Activated CD8-positive, alpha-beta memory T cell treated with anti-CD3 and anti-CD28 coated beads, Interleukin-2, amount 10 ng/mL, durations not matched to agents 7 days and 5 days (primary cell): ENCODE measurements at places on chromosomes 2 and 18. TPM values are rescaled to one million over a fixed set of nuclear protein-coding genes. Genes with fewer than 3 reads are reported as not detected.
A peak's percentile ranks its signal among the peaks of the same experiment; 100 is the strongest.

GRCh38 chr2:54377901-54378493 is 78.1 kb upstream of the SPTBN1 start:
- H3K27me3 ChIP-seq: peaks cover 14% of the 10 kb centered on the region
- no peaks in the 10 kb centered on the region for H3K4me1 ChIP-seq
- no peaks in the 10 kb centered on the region for H3K36me3 ChIP-seq
- no peak overlapping the region for H3K27ac ChIP-seq

CCNT2 gene
- 48.8 TPM for total RNA-seq

- H3K27ac ChIP-seq: no peak overlapping the region
- H3K4me1 ChIP-seq: no peaks in the 10 kb centered on the region
- H3K4me3 ChIP-seq: no peak overlapping the region
- DNase-seq: no peak
- no peaks in the 10 kb centered on the region for H3K36me3 ChIP-seq
- no peaks in the 10 kb centered on the region for H3K27me3 ChIP-seq
Measured at GRCh38 chr18:26909599-26910290, 44.2 kb upstream of the AQP4 start.

MAB21L4 gene
- not detected for total RNA-seq

XPO1 gene
- total RNA-seq: 203 TPM

- peak; percentile 37 for DNase-seq
- no peaks in the 10 kb centered on the region for H3K27me3 ChIP-seq
- no peak overlapping the region for H3K4me3 ChIP-seq
- no peak overlapping the region for H3K27ac ChIP-seq
Measured at GRCh38 chr2:240482141-240482540, 46.7 kb downstream of the GPC1 start.

DNA sequence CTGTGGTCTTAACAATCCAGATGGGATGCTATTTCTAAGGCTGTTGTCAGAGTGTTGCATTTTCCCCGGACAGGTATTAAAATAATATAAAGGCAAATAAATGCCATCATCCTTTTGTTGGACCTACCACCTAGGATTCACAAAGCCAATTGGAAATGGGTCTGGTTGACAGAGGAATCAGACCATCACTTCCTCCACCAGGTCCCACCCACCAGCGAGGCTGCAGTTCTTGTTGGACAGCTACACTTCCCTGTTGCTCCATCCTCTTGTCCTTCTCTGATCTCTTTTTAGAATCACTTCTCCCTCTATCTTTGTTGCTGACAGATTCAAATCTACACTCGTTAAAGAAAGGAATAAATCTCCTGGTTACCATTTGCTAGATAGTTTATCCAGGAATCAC is 1.1 kb downstream of the TMEM169 start:
- peak overlapping the region; percentile 87 for H3K4me3 ChIP-seq
- H3K27ac ChIP-seq: peak overlapping the region; percentile 58
- H3K36me3 ChIP-seq: peaks cover 8% of the 10 kb centered on the region

DNA sequence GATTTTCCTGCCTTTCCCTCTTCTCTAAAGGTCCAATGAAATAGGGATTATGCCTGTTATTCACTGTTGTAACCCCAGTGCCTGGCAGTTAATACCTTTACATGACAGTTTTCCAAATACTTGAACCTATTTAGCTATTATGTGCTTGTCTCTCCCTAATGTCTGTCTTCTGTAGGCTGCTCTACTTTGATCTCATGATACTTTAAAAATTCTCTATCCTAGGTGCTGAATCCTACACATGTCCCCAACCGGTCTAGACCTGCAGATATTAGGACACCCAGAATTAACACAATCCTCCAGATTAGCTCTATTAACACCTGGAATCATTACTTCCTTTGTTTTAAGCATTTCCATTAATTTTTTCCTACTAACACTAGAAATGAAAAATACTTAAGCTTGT is 7.3 kb downstream of the CEBPZ start:
- H3K27ac ChIP-seq: no peak overlapping the region
- no peak for DNase-seq
- peaks cover 59% of the 10 kb centered on the region for H3K4me1 ChIP-seq
- no peak overlapping the region for H3K4me3 ChIP-seq

GRCh38 chr2:209593930-209594329 is 170.1 kb downstream of the MAP2 start:
- H3K27ac ChIP-seq: no peak overlapping the region
- DNase-seq: no peak
- no peaks in the 10 kb centered on the region for H3K36me3 ChIP-seq

- DNase-seq: peak; percentile 97
- peak overlapping the region; percentile 52 for H3K4me3 ChIP-seq
- peaks cover 89% of the 10 kb centered on the region for H3K4me1 ChIP-seq
- peaks cover 3% of the 10 kb centered on the region for H3K36me3 ChIP-seq
- H3K27me3 ChIP-seq: no peaks in the 10 kb centered on the region
Measured at GRCh38 chr2:43131051-43131889, 95.1 kb downstream of the ZFP36L2 start.

B3GNT2 gene
- total RNA-seq: 43.1 TPM
